CD4-positive, alpha-beta memory T cell (primary cell): ENCODE measurements at places on chromosomes 5 and 9. TPM values are rescaled to one million over a fixed set of nuclear protein-coding genes. Genes with fewer than 3 reads are reported as not detected.

The KCNMB1 gene
- not detected for total RNA-seq

The C5orf52 gene
- not detected for total RNA-seq

The FST gene
- 2.3 TPM for total RNA-seq

The IL3 gene
- total RNA-seq = not detected

The TMC1 gene
- not detected for total RNA-seq

The PLPP7 gene
- total RNA-seq = not detected

The GABRA1 gene
- total RNA-seq = not detected

The SEMA6A gene
- total RNA-seq = not detected

The FOXD4L6 gene
- not detected for total RNA-seq

The CER1 gene
- total RNA-seq = not detected

The C5 gene
- total RNA-seq = 1.9 TPM

The INSL6 gene
- total RNA-seq = not detected

The KIF4B gene
- not detected for total RNA-seq

The OCLN gene
- total RNA-seq = 6.0 TPM

The NAIP gene
- total RNA-seq = 40.8 TPM

- no peak for DNase-seq
Measured at GRCh38 chr5:56791396-56791795, 24.0 kb upstream of the MAP3K1 start.

- no peak for DNase-seq
Measured at GRCh38 chr5:108743319-108743718, 4.4 kb upstream of the FER start.

GRCh38 chr5:158709279-158709678 lies 390.4 kb downstream of the EBF1 start:
- no peak for DNase-seq

GRCh38 chr9:134211811-134212485 lies 47.6 kb upstream of the RNU6ATAC start:
- DNase-seq = no peak

GRCh38 chr9:3238236-3238635 lies 287.6 kb downstream of the RFX3 start:
- DNase-seq = no peak

GRCh38 chr5:126108470-126108869 lies 314.7 kb upstream of the GRAMD2B start:
- no peak for DNase-seq

GRCh38 chr5:38022631-38023030 lies 182.8 kb upstream of the GDNF start:
- DNase-seq = no peak

DNA sequence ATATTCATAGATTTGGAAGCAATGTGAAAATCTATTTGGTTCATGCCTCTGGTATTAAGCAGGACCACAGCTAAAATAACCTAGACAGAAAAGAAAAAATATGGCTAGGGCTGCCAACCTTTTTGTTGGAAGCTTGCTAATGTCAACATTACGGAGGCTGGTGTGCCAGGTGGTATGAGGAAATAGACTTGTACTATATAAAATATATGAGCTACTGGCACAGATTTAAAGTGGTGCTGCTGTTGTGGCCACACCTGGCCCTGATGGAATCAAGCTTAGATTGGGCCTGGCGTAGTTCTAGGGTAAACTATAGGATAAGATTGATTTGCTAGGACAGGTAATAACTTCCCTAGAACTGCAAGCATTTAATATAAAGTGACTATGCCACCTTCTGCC lies 10.6 kb upstream of the PARP8 start:
- no peak for DNase-seq

DNA sequence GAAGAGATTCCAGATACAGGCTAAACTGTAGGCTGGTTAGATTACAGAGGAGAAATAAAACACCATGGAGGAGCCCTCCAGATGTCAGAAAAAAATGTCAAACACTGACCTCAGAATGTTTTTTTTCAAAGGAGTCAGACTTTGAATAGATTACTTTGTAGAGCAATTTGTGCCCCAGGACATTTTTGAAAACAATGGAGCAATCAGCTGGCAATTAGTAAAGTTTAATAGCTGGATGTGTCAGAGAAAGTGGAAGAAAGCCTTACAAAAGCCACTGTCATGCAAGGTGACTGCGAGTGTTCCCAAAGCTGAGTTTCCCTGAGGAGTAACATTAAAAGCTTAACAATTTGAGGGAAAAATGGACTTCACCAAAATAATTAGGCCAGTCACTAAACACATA lies 417.8 kb upstream of the CTNND2 start:
- DNase-seq = no peak

DNA sequence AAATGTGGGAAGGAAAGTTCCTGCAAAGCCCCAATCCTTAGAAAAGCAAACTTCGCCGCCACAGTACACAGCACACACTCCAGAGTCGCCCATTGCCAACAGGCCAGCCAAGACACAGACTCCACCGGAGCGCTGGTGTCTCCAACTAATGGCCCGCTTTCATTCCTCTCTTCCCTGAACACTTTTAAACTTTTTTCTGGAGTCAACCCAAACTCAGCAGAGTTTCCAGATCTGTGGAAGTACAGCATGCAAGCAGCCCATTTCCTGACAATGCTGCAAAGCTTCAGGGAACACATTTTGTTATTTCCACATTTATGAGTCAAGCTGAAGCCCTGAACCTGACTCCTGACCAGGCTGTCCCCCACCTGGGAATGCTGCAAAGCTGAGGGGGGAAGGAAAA lies 351.9 kb downstream of the NFIB start:
- DNase-seq = no peak

- DNase-seq = no peak
Measured at GRCh38 chr9:20028192-20028848, 239.5 kb upstream of the SLC24A2 start.

DNA sequence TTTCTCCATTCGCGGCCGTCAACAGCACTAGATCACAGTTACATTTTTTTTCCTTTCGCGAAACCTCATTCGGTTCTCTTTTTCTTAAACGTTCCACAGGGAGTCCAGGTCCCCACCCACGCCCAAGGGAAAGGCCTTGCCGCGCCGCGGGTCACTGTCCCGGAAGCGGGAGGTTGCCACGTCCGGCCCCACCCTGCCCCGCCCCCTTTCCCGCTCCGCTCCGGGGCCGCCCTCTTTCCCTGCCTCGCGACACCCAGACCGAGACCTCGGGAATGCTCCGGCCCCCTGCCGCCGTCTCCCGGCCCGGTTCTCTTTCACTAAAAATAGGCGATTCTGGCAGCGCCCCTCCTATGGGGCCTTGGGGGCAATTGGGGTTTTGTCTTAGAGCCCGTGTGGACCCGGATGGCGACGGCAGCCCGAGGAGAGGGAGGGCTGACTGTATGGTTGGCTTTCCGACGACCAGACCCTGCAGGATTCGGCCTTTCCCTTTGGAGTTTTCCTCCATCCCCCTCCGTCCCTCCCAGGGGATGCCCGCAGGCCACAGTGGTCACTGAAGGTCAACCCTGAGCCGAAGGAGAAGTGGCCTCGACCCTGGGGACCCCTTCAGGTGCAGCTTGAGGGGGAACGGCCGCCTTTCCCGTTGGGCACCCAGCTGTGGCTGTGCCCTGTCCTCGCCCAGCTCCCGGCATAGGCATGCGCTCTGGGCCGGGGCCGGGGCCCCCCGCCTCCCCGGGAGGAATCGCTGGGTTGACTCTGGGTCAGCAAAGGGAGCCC lies 2.8 kb upstream of the RACK1 start:
- peak; percentile 68 for DNase-seq

GRCh38 chr9:126805554-126806262 lies 868 bp downstream of the ZBTB43 start:
- DNase-seq = peak; percentile 95

- no peak for DNase-seq
Measured at GRCh38 chr5:166781737-166782136, 1509.7 kb upstream of the WWC1 start.

- no peak for DNase-seq
Measured at GRCh38 chr5:60856066-60856465, 12.0 kb upstream of the ELOVL7 start.

GRCh38 chr5:115954144-115954543 lies 8.1 kb upstream of the LVRN start:
- DNase-seq = no peak

GRCh38 chr5:102289251-102289899 lies 6.7 kb downstream of the SLCO4C1 start:
- DNase-seq = no peak

GRCh38 chr5:76813982-76814562 lies 4.8 kb upstream of the F2RL1 start:
- no peak for DNase-seq

GRCh38 chr9:129136446-129137035 lies 25.3 kb downstream of the PTPA start:
- DNase-seq = no peak

- no peak for DNase-seq
Measured at GRCh38 chr5:41447650-41448510, 62.5 kb downstream of the PLCXD3 start.

DNA sequence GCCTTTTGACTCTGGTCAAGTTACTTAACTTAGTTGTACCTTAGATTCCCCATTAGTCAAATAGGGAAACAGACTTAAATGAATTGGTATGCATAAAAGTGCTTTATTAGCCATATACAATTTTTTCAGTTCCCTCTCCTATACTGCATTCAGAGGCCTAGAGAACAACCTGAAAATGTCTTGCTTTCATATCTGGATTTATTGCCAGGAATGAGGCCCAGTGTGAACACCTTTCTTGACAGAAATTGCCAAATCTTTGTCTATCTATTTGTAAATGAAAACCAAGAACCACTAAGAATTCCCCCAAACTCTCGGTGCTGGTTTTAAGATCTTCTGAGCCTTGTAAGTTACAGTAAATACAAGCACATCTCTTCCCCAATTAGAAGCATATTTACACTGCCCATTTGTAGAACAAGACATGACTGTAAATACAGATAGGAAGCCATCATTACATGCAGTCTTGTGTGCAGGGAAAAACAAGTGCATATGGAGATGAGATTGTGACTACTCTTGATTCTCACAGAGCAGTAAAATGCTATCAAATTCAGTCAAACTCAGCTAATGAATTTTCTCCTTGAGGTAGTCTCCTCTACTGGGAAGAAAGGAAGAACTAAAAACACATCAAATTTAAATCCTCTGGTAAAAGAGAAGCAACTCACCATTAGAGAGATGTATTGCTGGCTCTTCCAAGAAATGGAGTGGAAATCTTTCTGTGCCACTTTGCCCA lies 5.2 kb upstream of the FAM13B start:
- DNase-seq = no peak

DNA sequence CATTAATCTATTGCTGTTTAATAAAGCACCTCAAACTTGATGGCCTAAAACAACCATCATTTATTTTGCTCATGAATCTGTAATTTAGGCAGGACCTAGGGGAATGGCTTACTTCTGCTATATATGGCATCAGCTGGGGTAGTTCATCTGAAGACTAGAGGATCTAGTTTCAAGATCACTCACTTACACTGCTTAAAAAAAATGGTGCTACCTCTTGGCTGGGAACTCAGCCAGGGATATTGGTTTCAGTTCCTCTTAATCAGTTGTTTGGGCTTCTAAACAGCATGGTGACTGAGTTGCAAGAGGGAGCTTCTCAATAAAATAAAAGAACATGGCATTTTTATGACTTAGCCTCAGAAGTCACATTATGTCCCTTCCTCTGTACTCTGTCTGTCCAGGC lies 142.0 kb downstream of the FAM114A2 start:
- no peak for DNase-seq

DNA sequence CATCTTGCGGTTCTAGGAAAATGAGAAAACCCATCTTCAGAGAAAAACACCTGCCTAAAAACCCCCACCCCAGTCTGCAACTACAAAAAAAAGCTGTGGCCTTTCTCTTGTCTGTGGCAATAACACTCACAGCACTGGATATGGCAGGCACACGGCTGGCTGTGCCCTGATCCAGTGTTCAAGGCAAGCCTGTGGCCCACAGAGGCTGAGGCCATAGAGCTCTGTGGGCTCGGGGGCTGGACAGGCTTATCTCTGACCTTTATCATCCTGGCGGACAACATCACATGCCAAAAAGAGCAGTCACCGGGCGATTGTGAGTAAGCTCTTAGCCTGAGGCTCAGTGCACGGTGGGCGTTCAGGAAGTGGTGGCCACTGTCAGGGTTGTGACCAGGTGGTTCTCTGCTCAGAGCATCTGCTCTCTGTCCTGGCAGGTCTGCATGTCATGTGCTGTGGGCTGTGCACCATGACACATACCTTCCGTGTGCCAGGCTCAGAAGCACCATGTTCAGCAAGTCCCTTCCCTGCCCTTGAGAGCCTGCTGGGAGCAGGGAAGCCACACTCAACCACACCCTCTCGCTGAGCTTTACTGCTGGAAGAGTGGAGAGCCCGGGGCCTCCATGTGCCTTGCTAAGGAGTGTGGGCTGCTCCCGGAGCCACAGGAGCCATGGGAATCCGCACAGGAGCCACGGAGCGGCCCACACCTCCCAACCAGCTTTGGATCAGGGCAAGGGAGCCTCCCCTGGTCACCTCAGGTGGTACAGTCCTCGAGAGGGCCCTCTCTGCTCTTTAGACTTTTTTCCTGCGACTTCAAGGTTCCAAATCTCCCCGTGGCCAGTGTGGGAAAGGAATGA lies 34.6 kb upstream of the WDR38 start:
- DNase-seq = no peak

GRCh38 chr9:110622368-110622767 lies 42.8 kb upstream of the SVEP1 start:
- no peak for DNase-seq

DNA sequence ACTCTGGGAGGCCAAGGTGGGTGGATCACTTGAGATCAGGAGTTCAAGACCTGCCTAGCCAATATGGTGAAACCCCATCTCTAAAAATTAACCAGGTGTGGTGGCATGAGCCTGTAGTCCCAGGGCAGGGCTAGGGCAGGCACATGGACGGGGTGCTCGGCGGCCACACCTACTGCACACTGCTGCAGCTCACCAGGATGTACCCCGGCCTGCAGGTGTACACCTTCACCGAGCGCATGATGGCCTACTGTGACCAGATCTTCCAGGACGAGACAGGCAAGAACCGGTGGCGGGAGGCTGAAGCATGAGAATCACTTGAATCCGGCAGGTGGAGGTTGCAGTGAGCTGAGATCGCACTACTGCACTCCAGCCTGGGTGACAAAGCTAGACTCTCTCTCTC lies 3.2 kb downstream of the ST6GALNAC4 start:
- no peak for DNase-seq

- DNase-seq = peak; percentile 16
Measured at GRCh38 chr5:139747583-139748504, 47.8 kb upstream of the PSD2 start.

DNA sequence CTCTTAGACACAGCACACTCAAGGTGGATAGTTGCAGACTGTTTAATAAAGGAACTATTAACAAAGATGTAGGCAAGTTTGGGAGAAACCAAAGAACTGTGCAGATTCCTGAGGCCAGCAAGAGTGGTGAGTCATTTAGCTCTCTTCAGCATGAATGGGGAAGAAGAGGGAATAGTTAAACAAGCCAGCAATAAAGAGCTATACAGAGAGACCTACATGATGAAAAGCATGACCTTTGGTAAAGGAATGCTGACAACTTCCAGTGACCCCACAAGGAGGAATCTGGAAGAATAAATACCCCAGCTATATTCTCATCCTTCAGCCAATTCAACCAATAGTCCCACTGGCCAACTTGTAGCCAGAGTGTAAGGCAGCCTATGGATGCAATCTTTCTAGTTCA lies 706.0 kb upstream of the GRAMD2B start:
- no peak for DNase-seq

- DNase-seq = no peak
Measured at GRCh38 chr9:127972236-127972871, 8.4 kb downstream of the EEIG1 start.
